ENCODE measurements at places on chromosomes 4 and X. TPM values are rescaled to one million over a fixed set of nuclear protein-coding genes. Genes with fewer than 3 reads are reported as not detected.

- no peak for ATAC-seq
These were observed 671.3 kb upstream of the GALNT7 start for GRCh38 chr4:172497321-172497720.

GRCh38 chr4:40388239-40388638, 53.1 kb downstream of the CHRNA9 start:
- no peak for ATAC-seq

GRCh38 chrX:112355931-112356330, 273.4 kb upstream of the TRPC5 start:
- no peak for ATAC-seq

The MFAP3L gene
- total RNA-seq = 1.7 TPM

The GNRHR gene
- 1.1 TPM for total RNA-seq

GRCh38 chrX:40772290-40772689, 36.9 kb upstream of the MED14 start:
- ATAC-seq = peak; percentile 59

GRCh38 chr4:107060388-107060787, 24.3 kb upstream of the DKK2 start:
- no peak for ATAC-seq

- ATAC-seq = no peak
These were observed 14.3 kb downstream of the ALPK1 start for GRCh38 chr4:112311516-112311915.

DNA sequence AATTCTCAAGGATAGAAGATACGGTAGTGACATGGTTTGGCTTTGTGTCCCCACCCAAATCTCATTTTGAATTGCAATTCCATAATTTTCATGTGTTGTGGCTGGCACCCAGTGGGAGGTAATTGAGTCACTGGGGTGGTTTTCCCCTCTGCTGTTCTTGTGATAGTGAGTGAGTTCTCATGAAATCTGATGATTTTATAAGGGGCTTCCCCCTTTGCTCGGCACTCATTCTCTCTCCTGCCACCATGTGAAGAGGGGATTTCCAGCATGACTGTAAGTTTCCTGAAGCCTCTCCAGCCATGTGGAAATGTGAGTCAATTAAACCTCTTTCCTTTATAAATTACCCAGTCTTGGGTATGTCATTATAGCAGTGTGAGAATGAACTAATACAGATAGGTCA, 8.5 kb upstream of the SPANXN4 start:
- no peak for ATAC-seq

The ZXDA gene
- total RNA-seq = 0.05 TPM

The GPRASP1 gene
- total RNA-seq = 8.8 TPM

DNA sequence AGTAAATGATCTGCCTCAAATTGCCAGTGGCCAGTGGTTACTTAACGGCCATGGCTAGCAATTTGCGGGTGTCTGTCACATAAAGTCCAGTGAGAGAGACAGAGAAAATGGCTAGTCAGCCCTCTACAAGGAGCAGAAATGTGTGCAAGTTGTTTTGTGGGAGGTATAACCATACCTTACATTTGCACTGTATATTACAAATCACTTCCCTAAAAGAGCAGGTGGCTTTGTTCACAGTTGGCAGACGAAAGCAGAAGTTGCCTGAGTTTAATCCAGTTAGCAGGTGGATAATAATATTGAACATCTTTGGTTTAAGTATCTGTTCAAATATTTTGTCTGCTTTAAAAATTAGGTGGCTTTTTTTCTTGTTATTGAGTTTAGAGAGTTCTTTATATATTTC, 15.6 kb downstream of the SRPX start:
- no peak for ATAC-seq

The DMD gene
- total RNA-seq = 12.5 TPM

- ATAC-seq = no peak
These were observed 47.8 kb downstream of the ZCCHC13 start for GRCh38 chrX:74351760-74352159.

The NRK gene
- total RNA-seq = 0.13 TPM

DNA sequence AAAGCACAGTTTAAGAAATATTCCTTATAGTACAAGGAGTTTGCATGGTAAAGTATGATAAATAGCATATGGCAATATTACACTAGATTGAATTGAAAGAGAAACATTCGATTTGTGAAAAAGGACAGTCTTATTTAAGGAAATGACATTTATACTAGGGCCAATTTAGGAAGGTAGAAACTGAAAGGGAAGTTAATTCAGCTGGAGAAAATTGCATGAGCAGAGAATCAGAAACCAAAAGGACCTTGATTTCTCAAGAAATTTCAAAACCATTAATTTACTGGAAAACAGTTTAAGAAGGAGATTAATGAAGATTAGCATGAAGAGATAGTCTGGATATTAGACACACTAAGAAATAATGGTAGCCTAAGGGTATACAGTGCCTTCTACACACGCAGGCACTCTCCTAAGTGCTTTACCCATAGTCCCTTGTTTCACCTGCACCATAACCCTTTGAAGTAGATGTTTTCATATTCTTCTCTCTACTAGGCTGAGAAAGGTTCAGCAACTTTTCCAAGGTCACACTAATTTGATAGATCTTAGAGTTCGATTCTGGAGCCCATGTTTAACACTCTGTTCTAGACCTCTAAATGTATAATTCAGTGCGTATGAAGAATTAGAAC, 259.1 kb upstream of the SLIT2 start:
- ATAC-seq = no peak

DNA sequence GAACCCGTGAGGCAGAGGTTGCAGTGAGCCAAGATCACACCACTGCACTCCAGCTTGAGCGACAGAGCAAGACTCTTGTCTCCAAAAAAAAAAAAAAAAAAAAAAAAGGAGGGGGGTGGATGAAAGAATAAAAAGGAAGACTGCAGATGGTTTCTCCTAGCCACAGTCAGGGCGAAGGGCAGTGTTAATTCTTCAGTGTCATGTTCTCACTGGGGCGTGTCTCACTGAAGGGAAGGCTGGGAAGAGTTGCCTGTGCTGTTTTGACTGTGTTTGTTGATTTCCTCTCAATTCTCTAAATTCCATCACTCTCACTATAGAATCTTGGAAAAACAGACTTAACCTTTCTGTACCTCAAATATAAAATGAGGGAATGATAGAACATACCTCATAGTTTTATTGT, 71.6 kb upstream of the DHX15 start:
- peak; percentile 54 for ATAC-seq

The NPY2R gene
- 0.38 TPM for total RNA-seq
